CD4-positive, alpha-beta memory T cell (primary cell): ENCODE measurements at places on chromosomes 7 and 10.

DNA sequence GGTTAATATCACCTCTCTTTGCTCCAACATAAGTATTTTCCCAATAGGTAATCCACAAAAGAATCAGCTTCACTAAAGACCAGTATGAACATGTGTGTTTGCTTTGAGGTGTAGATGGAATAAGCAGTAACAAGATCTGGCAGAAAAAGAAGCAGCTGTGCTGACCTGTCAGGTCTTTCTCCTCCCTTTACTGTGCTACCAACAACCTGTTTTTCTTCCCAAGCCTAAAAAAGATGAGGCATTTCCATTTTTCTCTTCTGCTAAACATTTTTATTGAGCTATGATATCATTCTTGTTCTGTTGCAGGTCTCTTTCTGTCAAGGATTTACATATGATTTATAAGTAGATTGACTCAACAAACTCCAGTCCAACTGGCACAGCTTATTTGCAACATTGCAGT, 315.2 kb upstream of the GLI3 start:
- no peak for DNase-seq
- H3K4me1 ChIP-seq = no peaks in the 10 kb centered on the region
- H3K4me3 ChIP-seq = no peak overlapping the region
- no peaks in the 10 kb centered on the region for H3K27me3 ChIP-seq
- H3K36me3 ChIP-seq = no peaks in the 10 kb centered on the region

GRCh38 chr7:45700556-45700955, 126.4 kb downstream of the ADCY1 start:
- H3K4me3 ChIP-seq = no peak overlapping the region
- no peaks in the 10 kb centered on the region for H3K36me3 ChIP-seq
- DNase-seq = no peak
- no peaks in the 10 kb centered on the region for H3K4me1 ChIP-seq
- no peak overlapping the region for H3K27ac ChIP-seq

- no peaks in the 10 kb centered on the region for H3K36me3 ChIP-seq
- DNase-seq = peak; percentile 81
- H3K27ac ChIP-seq = peak within 1 kb of the TSS; percentile 85
- H3K4me1 ChIP-seq = peaks cover 26% of the 10 kb centered on the region
- H3K27me3 ChIP-seq = no peaks in the 10 kb centered on the region
- H3K4me3 ChIP-seq = peak within 1 kb of the TSS; percentile 86
These were observed at the start of gene IDE for GRCh38 chr10:92573798-92574547. TSS of gene IDE (minus strand) at chr10:92574093. CDS start at chr10:92574019, 74 bp downstream.

- no peak for DNase-seq
- H3K4me3 ChIP-seq = no peak overlapping the region
- H3K27me3 ChIP-seq = peaks cover 19% of the 10 kb centered on the region
- H3K4me1 ChIP-seq = peaks cover 33% of the 10 kb centered on the region
- H3K36me3 ChIP-seq = no peaks in the 10 kb centered on the region
These were observed 30.7 kb downstream of the JCAD start for GRCh38 chr10:30028738-30029030.

DNA sequence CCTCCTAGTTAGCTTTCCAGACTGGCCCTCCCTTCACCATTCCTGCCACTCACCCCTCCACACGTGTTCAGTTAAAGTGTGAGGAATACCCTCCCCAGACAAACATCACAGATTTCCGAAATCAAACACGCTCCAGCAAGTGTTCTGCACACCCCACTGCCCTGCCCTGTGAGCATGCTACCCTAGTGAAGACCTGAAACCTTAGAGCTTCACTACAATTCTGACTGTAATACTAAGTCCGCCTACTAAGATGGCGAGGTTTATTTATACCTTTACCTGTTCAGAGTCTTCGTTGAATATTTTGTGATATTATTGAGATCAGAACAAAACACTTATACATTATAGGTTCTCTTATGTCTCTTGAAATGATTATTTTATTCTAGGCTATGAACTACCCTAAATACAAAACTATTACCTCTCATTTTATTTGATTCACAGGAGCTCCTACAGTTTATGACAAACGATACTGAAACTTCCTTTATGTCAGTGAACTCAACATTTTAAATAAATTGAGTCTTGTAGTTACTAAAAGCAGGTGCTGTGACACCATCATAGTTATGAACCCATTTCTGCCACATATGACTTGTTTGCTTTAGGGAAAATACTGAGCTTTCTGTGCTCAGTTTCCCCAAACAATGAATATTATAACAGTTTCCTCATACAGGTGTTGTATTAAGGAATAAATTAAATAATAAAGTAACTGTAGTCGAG, 8.6 kb downstream of the SCIN start:
- no peaks in the 10 kb centered on the region for H3K27me3 ChIP-seq
- H3K27ac ChIP-seq = no peak overlapping the region
- DNase-seq = no peak
- no peaks in the 10 kb centered on the region for H3K36me3 ChIP-seq
- no peak overlapping the region for H3K4me3 ChIP-seq

DNA sequence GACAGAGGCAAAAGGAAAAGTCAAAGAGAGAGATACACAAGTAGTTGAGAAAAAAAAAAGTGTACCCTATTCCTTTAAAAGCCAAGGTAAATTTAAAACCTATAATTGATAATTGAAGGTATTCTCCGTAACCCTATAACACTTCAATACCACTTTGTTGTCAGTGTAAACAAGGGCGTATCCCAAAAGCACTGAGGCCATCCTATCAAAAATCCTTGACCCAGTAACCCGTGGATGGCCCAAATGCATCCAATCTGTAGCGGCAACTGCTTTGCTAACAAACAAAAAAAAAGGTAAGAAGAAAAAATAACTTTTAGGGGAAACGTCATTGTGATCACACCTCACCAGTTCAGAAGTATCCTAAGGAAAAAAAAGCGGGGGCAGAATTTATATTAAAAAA, 5.1 kb upstream of the NAPEPLD start:
- no peak for DNase-seq
- no peak overlapping the region for H3K27ac ChIP-seq
- H3K4me1 ChIP-seq = peaks cover 13% of the 10 kb centered on the region
- no peaks in the 10 kb centered on the region for H3K27me3 ChIP-seq
